ENCODE measurements at places on chromosomes 2 and 18.

DNA sequence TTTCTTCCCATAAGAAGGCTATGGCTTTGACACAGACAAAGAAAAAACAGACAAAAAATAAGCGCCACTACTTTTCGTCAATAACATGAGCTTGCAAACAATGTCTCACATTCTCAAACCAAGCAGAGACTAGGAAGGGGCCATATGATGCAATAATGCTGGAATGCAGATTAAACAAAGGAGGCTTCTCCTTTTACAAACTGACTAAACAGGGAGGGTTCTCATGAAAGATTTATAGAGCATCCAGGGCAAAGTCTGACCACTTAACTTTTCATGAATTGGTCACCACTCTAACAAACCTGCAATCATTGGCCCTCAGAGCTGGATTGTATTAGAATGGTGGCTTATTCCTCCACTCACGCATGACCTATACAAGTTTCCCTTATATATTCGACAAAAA is 663.3 kb upstream of the CHAC2 start:
- DNase-seq: no peak

DNA sequence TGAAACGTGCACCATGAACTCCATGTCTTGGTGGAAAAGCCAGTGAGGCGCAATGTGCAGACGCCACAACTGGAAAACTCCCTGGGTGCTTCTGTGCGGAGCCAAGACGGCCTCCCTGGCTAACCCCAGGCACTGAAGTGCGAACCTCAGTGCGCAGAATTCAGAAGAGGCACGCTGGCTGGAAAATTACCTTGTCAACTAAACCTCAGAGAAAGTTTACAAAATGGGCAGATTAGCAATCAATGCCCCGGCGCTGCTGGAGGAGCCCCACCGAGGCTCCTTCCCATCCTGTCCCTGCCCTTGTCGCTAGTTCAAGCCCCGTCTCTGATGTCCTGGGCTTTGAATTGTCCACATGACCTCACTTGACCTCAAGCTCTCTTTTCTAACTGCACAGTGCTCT is 22.2 kb downstream of the SNORC start:
- no peak for DNase-seq

- no peak for DNase-seq
Observed at GRCh38 chr2:117745537-117745936, 69.0 kb upstream of the DDX18 start.

GRCh38 chr2:155815851-155816250 is 516.7 kb downstream of the NR4A2 start:
- no peak for DNase-seq

DNA sequence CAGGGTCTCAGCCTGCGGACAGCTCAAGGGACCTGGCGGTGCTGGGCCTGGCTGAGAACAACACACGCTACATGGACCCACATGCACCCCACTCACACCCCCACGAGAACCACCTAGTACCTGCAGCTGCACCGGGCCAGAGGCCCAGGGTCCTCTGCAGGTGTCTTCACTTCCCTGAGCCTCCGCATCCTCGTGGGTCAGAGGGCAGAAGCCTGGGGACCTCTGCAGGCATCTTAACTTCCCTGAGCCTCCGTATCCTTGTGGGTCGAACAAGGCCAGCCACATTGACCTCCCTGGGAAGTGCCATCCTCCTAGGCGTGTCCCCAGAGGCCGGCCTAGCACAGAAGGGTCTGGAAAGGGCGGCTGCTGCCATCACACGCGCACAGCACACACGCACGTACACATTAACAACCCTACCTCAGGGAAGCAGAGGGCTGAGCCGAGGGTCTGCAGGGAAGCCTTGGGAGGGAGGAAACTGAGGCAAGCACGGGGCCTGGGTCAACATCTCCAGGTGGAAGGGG is 62.5 kb upstream of the HPCAL1 start:
- no peak for DNase-seq

DNA sequence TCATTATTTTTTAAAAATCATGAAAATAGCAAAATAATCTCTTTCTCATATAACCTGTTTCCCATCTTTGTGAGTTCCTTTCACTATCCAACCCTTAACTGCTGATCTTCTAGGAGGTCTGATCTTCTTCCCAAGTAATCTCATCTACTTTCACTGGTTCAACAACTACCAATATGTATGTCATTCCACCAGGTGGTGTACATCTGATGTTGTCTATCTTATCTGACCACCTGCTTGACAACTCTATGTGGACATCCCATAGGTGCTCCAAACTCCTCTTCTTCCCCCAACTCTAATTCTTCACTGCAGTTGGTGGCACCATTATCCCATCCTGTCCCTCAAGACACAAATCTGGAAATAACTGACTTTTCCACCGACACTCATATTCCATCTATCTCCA is 62.5 kb downstream of the FAM228A start:
- DNase-seq: no peak

- peak; percentile 94 for DNase-seq
Observed at GRCh38 chr18:23540867-23541266, 37.6 kb downstream of the RMC1 start.

- no peak for DNase-seq
Observed at GRCh38 chr2:110215566-110216158, 3.3 kb upstream of the MTLN start.

DNA sequence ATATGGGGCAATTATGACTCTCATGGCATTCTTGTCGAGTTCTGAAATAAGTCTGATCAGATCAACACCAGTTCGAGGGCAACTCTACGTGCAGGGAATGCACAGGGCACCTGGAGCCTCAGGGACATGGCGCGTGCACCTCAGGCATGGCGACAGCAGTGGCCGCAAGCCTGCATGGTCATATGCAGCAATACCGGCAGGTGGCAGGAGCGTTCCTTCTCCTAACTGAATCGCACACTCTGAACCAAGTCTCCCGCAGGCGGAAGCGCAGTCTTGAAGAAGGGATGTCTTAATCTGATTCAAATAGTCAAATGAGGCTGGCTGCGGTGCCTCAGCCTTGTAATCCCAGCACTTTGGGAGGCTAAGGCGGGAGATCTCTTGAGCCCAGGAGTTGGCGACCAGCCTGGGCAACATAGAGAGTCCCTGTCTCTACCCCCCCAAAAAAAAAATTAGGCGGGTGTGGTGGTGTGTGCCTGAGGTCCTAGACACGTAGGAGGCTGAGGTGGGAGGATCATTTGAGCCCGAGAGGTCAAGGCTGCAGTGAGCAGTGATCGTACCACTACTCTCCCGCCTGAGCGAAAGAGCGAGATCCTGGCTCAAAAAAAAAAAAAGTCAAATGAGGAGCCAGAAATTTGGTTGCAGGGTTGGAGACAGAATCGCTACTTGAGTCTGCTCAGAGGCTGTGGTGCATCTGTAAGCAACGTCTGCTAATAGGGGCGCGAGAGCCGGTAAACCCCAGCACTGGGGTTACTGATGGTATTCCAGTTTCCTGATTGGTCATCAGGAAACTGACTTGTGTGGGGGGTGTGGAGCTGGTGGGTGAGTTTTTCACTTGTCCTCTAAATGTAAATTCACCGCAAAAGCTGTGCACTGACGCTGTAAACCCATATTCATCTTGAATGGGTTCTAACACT is 28.8 kb downstream of the FHL2 start:
- DNase-seq: peak; percentile 54

DNA sequence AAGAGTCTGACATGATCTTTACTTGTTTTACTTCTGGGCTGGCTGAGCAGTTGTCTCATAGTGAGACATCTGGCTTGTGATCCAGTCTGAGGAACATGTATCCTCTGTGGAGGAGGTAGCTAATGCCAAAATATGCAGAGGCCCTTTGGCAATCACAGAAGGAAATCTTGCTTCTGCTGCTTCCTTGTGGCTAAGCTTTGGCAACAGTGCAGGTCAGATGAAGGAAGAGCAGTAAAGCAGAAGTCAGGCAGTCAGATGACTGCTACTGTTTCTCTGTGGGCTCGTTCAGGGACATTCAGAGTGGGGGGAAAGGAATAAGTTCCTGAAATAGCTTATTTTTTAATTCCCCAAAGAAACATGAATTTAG is 22.3 kb downstream of the DOK1 start:
- DNase-seq: peak; percentile 68

DNA sequence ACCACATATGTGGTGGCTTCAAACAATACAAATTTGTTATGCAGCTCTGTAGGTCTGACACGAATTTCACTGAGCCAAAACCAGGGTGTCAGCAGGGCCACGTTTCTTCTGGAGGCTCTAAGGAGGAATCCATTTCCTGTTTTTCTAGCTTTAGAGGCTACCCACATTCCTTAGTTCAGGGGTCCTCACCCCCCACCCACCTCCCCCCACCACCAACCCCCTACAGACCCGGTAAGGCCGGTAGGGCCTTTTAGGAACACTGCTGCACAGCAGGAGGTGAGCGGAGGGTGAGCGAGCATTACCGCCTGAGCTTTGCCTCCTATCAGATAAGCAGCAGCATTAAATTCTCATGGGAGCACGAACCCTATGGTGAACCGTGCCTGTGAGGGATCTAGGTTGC is 10.6 kb upstream of the SLC39A10 start:
- DNase-seq: no peak

DNA sequence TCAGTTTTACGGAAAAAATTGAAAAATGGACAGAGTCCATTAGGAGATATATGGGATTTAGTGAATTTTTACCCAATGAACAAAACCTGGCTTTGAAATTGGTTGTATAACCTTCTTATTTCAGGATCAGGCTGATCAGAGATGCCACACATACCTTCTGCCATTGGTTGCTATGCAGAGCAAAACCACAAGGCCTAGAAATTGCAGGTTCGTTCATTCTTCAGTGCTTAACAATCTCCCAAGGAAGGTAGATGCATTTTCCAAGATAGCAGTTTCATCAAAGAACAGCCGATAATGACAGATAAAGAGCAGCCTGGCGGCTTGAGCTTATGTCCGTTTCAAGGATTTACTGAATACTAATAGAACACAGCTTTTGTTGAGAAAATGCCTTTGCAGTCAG is 868.8 kb downstream of the EPHA4 start:
- DNase-seq: no peak

- DNase-seq: no peak
Observed at GRCh38 chr2:174053355-174054151, 88.4 kb upstream of the SP3 start.

DNA sequence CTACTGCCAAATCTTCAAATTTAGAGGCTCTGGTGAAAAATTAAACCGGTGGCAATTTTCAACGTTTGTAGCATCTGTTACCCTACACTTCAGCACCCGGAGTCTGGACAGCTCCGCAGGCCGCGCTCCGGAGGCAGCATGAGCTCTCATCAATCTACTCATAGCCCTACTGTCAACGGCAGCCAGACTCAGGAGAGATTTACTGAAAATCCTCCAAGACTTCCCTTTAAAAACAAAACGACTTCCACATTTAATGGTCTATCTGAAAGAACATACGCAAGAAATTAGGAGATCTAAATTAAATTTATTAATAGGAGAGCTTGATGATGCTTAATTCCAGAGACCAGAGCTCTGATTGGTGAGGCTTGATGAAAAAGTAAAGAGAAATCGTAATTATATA is 970 bp upstream of the ADCYAP1 start:
- DNase-seq: no peak

- DNase-seq: no peak
Observed at GRCh38 chr2:6864231-6864754, 1.4 kb downstream of the CMPK2 start.

DNA sequence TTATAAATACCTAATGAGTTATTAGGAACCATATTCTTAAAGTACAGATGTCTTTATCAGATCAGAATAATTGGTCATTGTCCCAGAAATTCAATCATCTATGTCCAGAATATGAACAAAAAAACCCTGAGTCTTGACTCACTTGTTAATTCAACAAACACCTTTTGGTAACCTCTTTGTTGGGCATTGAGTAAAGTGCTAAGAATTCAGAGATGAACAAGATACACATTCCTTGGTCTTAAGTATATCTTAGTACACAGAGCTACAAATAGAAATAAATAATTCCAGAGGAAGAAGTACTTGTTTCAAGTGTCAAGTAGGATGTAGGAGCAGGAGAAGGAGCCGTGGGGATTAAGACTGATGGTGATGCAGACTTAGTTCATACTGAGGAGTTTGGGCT is 798.1 kb downstream of the CPS1 start:
- no peak for DNase-seq

DNA sequence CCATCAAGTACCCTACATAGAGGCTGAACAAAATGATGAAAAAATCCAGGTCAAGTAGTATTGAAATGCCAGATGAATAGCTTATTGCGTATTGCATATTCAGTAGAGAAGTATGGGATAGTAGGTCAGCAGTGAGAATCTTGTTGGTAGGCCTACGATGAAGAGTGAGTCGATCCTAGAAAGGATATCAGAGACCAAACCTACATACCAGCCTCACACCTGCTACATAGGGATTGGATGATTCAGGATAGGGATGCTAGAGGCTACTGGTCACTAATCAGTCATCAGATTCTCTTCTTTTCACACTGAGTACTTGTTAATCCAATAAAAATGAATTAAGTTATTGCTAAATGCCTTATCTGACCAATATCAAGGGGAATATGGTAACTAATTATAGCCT is 274.5 kb downstream of the DSEL start:
- DNase-seq: no peak

- DNase-seq: no peak
Observed at GRCh38 chr2:88254437-88255091, 84.4 kb downstream of the THNSL2 start.

- DNase-seq: no peak
Observed at GRCh38 chr2:176435729-176436128, 166.5 kb downstream of the MTX2 start.

- DNase-seq: no peak
Observed at GRCh38 chr18:59701272-59701671, 4.0 kb upstream of the CCBE1 start.

DNA sequence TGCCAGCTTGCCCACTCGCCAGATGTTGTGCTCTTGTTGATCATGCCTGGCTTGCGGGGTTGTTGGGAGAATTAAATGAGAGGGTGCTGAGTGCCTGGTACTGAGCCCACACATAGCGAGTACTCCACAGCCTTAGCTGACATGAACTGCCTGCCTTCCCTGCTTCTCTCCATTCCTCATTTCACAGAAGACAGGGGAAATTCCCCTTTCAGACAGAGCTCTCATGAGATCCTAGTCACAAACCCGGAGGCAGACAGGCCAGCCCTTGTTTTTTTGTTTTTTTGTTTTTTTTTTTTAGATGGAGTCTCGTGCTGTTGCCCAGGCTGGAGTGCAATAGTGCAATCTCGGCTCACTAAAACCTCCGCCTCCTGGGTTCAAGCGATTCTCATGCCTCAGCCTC is 17.1 kb upstream of the DNMT3A start:
- DNase-seq: no peak

All from SIG-M5 (cell line).